ENCODE measurements at places on chromosomes 2 and 18.

DNA sequence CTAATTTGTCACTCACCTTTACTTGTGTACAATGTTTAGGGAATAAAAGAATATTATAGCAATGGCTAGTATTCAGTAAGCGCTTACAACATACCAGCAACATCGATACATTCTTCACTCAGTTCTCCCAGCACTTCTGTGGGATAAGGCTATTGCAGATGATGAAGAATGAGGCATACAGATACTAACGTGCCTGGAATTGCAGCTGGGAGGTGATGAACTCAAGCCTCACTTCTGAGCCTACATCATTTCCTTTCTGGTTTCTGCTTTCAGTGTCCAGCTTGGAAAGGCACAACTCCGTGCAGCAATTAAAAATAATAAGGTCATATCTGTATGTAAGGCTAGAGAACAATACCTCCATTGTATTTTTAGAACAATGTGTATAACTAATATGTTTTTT lies 95.4 kb upstream of the AQP4 start:
- no peak for DNase-seq

- no peak for DNase-seq
Observed at GRCh38 chr2:12201369-12201768, 454.9 kb downstream of the LPIN1 start.

- DNase-seq = no peak
Observed at GRCh38 chr2:27545348-27546141, 37.3 kb upstream of the ZNF512 start.

DNA sequence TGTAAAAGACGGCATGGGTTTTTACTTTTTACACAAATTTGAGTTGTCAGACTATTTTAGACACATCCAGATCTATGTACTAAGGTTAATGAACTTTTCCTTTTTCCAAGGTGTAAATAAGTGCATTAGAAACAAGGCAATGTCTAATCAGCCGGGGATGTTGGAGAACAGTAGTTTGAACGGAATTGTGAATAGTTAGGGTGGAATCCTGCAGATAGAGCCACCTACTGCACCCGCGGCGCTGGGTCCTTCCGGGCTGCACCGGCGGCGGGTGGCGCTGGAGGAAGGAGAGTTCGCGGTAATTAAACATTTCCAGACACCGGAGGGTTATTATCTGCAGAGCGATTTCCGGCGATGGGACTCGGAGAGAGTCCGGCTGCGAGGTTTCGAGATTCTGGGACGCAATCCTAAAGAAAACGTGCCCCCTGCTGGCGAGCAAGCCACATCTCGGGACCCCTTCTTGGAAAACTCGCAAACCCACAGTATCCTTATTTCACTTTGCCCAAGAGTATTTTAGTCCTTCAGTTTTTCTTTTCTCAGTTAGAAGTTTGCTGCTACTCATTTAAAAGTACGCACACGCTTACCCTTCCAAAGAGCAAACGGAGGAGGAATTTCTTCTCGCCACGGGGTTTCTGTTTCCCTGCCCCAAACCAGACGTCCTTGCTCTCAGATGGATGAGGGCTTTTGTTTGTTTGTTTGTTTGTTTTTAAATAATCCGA lies 4.5 kb upstream of the OSR1 start:
- DNase-seq = peak; percentile 53

- DNase-seq = no peak
Observed at GRCh38 chr18:58316396-58317342, 272.6 kb downstream of the NEDD4L start.

DNA sequence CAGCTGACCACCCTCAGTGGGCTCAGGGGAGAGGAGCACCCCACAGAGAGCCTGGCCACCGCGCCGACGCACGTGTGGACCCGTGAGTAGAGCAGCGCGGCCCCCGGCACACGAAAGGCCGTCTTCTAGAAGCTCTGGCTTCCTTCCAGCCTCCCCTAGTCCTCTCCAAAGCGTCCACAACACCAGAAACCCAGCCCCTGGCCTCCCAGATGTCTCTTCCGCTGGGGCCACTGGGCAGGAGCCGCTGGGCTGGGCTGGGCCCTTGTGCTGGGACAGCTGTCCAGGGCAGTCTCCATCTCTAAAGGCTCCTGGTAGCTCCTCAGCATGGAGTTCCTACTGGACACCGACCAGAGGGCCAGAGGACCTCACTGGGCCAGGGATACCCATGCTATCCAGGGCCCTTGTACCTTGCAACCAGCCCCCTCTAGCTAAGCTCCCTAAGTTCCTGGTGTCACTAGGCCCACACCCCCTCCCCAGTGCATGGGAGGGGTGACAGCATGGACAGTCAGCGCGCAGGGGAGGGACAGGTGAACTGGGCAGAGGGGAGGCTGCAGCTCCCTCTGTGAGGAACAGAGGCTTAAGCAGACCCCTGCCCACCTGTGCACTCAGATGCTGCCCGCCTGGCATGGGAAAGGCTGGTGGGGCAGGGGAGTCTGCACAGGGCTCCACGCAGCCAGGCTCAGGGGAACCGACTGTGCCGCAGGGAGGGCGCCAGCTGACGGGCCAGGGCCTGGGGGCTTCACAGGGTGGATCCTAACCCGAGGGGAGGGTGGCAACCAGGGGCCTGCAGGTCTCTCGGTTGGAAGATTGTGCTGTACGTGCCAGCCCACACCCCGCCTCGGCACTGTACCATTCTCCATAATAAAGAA lies 32.9 kb downstream of the MTERF4 start:
- DNase-seq = no peak

All from activated CD8-positive, alpha-beta memory T cell treated with anti-CD3 and anti-CD28 coated beads, Interleukin-2, amount 50 U/mL, for 4 hours (primary cell).